ENCODE measurements at places on chromosomes 7 and 10.

GRCh38 chr7:28192786-28193585 lies 12.4 kb upstream of the JAZF1 start:
- no peak for DNase-seq

- DNase-seq = no peak
These were observed 11.7 kb downstream of the TBXAS1 start for GRCh38 chr7:139840776-139841175.

GRCh38 chr10:63965846-63966245 lies 444.6 kb downstream of the REEP3 start:
- no peak for DNase-seq

DNA sequence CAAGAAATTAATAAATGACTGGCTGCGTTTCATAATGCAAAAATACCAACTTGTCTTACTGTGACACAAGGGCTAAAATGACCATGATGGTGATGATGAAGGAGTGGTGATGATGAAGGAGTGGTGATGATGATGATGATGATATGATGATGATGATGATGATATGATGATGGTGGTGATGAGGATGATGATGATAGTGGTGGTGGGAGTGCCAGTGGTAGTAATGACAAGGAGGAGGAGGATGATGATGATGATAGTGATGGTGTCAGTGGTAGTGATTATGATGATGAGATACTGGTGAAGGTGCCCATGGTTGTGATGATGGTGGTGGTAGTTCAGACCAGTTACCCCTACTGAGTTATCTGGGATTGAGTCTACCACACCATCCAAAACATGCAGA lies 265.9 kb downstream of the FGFR2 start:
- DNase-seq = no peak

- DNase-seq = no peak
These were observed 6.2 kb upstream of the MBL2 start for GRCh38 chr10:52778511-52779392.

GRCh38 chr10:52409928-52410327 lies 95.8 kb downstream of the DKK1 start:
- DNase-seq = no peak

- DNase-seq = no peak
These were observed 104.3 kb downstream of the TCERG1L start for GRCh38 chr10:131207176-131207575.

- DNase-seq = no peak
These were observed 24.7 kb downstream of the CPA1 start for GRCh38 chr7:130405003-130405402.

All from activated CD4-positive, alpha-beta T cell treated with anti-CD3 and anti-CD28 coated beads, Interleukin-2, amount 50 U/mL, for 24 hours (primary cell).